Posterior cingulate gyrus (tissue), 11 donors: ENCODE measurements at places on chromosomes 11 and 22.
A peak's percentile ranks its signal among the peaks of the same experiment; 100 is the strongest.

- peak; percentile 73 for DNase-seq
These were observed at the start of gene JHY for GRCh38 chr11:122882189-122882856. JHY (plus strand) TSS chr11:122882759; CDS start chr11:122885850, 3,091 bp downstream.

DNA sequence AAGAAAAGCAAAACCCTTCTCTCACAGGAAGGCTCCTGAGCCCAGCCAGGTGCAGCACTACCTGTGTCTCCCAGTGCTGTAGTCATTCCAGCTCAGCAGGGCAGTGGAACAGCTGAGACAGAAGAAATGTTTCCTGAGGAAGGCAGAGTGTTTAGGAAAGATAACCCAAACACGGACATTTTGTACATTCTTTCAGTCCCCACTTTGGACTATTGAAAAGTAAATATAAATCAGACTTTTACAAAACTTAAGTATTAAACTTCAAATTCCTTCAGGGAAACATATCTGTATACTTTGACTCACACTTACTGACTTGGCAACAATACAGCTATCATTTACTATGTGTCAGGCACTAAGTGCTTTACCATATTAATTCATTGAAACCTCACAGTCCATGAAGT is 40.4 kb downstream of the RRAS2 start:
- no peak for DNase-seq

- DNase-seq = no peak
These were observed 113.7 kb upstream of the NCAM1 start for GRCh38 chr11:112847568-112847967.

GRCh38 chr11:14861680-14862079 is 30.4 kb downstream of the CYP2R1 start:
- DNase-seq = no peak

DNA sequence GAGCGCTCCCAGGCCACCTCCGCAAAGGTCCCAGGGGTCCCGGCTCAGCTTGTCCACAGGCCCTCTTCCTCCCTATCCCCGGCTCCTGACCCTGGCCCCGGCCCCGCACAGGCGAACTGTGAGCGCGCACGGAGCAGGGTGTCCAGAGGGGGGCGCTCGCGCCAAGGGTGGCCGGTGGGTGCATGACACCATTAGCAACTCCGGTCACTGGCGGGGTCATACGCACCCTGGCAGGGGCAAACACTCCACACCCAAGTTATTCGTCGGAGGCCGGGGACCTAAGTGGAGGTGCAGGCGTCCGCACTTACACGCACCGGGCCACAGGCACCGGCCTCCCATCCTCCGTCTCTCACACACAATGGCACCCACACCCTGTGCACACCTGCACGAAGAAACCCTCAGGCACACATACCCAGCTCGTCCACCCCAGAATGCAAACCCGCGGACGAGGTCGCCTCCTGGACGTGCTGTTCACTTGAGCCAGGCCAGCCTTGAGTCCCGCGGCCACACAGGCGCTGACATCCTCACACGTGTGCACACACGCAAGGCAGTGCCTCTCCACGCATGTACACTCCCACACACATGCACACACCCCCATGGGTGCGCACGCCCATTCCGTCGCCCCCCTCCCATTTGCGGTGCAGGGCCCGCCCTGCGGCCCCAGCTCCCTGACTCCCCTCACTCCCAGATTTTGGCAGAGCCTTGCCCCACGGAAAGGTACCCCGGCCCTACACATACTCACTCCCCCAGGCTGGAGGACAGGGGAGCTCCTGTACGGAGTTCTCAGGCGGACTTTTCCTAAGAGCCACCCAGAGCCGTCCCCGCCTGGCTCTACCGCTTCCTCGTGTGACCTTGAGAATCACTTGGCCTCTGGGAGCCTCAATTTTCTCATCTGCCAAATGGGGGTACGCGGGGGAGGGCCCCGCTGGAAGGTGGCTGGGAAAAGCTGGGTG is at the start of gene RASGRP2:
TSS of gene RASGRP2 (minus strand) at position 552 of the 953 bp plus-strand sequence. CDS start 1,276 bp downstream, outside the sequence.
- no peak for DNase-seq

DNA sequence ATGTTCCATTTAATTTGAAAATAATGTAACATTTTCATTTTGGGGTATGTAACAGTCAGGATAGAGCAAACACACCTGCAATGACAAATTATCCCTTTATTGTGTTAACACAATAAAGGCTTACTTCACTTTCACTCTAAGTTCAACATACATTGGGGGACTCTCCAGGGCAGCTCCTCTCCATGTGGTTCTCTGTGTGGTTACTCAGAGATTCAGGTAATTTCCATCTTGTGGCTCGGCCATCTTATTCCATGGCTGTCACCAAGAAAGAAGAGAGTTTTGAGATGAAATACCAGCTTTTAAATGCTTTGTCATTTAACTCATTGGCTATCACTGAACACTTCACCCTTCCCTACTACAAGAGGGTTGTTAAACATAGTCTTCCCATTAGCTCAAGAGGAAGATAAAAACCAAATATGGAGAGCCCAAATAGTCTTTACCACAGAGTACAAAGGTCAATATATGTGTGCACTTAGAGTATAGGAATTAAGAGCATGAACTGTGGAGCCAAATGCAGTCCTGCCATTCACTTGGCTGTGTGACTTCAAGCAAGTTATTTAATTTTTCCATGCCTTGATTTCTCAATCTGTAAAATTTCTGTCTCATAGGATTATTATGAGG is 10.6 kb upstream of the TPH1 start:
- DNase-seq = no peak
